ENCODE measurements at places on chromosomes 1 and 21. TPM values are rescaled to one million over a fixed set of nuclear protein-coding genes. Genes with fewer than 3 reads are reported as not detected.

GRCh38 chr1:110548381-110548780 lies 29.4 kb upstream of the KCNA10 start:
- no peak for DNase-seq

Gene EFNA1
- 0.59 TPM for total RNA-seq

DNA sequence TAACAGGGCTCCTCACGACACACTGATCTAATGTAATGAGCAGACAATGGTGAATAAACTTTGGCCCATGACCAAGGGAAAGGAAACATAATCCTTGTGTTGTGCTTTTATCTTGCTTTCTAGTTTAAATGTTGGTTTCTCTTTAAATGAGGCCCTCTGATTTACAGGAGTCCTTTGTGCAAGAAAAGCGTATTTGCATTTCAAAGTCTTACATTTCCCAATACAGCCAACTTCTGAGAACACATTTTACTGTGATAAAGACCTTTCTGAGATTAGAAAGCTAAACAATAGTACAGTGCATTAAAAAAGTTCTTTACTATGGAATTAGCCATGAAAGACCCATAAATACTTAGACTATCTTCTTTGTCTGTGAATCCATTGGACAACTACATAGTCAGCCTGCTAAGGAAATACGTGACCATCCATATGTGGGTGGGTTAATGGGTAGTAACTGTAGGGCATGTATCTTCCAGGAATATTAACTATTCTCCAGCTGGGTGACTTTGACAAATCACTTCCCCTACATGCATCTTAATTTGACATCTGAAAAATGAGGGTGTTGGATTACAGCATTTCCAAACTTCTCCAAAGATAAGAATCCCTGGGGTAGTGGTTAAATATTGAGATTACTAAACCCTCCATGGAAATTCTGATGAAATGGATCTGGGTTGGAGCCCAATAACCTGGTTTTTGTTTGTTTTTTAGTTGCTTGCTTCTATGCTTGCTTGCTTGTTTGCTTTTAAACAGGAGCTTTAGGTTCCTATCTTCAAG lies 50.3 kb upstream of the USP1 start:
- DNase-seq = no peak

DNA sequence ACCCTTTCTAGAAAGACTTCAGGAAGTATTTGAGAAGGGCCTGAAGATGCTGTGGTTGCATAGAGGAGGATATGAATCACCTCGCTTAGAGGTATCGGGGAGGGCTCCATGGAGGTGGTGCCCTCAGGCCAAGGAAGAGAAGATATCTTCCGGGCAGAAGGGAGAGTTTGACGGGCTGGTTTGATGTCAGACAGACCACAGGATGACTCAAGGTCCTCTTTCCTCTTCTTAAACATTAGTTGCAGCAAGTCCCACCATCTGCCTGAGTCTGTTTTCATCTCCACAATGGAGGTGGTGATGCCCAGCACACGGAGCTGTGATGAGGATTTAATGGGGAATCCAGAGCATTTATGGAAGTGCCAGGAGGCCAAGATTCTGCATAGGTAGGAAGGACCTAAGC lies 25.1 kb upstream of the RUNX3 start:
- DNase-seq = peak; percentile 98

Gene AGT
- total RNA-seq = not detected

Gene SLC5A9
- not detected for total RNA-seq

Gene NTPCR
- total RNA-seq = 18.1 TPM

- no peak for DNase-seq
These were observed 882.9 kb upstream of the B3GALT2 start for GRCh38 chr1:194069168-194069830.

GRCh38 chr1:22769932-22770331 lies 59.3 kb downstream of the EPHB2 start:
- DNase-seq = no peak

GRCh38 chr1:40818264-40818961 lies 34.8 kb downstream of the KCNQ4 start:
- DNase-seq = no peak

DNA sequence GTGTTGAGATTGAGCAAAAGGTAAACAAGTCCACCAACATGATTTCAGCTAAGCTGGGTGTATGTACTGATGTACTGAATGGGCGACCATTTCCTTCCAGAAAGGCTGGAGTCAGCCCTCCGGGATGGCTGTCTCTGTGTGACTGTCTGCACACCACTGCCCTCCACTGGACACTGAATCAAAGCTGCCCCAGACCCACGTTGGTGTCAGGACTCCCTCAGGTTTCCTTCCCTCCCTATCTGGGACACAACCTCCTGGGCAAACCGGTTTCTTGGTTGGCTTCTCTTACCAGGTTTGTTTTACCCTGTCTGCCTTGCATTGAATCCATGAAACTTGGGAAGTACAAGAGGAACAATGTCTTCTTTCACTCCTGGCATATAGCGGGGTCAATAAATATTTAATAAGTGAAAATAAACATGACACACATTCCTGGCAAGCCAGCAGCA lies 5.3 kb upstream of the SRP9 start:
- DNase-seq = peak; percentile 82

DNA sequence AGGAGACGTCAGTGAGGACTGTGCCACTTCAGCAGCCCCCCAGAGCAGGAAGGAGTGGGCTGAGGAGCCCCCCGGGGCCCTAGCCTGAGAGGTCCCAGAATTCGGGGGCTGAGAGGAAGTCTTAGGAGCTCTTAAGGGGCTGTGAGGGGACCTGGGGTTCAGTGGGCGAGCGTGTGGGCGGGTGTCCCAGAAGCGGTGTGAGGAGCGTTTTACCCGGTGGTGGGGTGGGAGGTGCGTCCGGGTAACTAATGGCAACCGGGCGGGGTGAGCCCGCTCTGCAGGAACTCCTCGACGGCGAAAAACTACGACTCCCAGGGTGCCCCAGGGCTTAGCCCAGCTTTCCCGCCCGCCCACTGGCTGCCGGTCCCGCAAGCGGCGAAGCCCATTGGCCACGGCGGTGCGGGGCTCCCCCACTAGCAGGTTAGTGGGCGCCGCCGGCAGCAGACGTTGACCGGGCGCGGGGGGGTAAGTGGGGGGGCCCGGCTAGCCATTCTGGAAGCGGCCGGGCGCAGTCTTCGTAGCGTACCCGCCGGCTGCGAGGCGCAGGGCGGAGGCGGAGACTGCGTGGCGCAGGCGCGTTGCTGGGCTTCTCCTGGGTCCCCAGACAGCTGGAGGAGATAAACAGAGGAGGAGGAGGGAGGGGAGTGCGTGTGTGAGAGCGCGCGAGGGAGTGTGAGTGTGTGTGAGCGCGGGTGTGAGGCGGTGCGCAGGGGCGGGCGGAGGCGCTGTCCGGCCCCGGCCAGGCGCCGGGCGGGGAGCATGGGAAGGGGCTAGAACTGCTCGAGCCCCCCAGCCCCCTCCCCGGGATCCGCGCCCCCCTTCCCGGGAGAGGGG lies at the start of gene WDTC1:
TSS of gene WDTC1 (plus strand) at position 584 of the 834 bp plus-strand sequence. CDS start 26,423 bp downstream, outside the sequence.
- peak; percentile 97 for DNase-seq

GRCh38 chr1:51735746-51736254 lies 118.9 kb downstream of the OSBPL9 start:
- DNase-seq = no peak

DNA sequence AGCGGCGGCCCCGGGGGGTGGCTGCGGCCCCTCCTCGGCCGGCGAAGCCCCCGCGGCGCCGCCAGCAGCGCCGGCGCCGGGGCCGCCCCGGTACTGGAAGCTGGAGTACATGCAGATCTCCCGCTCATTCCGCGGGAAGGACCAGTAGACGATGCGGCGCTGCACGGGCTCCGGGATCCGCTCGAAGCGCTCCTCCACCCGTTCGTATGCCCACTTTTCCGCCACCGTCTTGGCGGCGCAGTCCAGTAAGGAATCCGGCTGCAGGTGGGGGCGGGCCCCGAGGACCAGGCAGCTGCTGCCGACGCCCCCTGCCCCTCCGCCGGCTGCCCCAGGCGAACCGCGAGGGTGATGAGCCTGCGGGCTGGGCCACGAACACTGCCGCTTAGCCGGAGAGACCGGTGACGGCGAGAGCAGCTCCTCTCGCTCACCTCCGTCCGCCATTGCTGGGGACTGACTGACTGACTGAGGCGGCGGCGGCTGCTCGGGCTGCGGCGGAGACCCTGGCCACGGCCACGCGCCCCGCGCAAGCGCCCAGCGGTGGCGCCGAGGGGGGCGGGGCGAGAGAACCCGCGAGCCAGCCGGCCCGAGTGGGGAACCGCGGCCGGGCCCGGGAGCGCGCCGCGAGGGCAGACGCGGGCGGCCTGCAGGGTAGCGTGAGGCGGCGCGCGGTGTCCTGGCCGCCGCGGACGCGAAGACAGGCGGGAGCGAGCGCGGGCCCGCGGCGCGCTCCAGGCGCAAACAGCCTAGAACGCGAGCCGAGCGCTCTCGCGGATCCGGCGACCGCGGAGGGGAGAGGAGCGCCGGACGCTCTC lies at the start of gene ZSWIM5:
TSS of gene ZSWIM5 (minus strand) at position 696 of the 812 bp plus-strand sequence. CDS start at position 441, 255 bp downstream.
- DNase-seq = peak; percentile 37

Gene B3GALT2
- 0.96 TPM for total RNA-seq

DNA sequence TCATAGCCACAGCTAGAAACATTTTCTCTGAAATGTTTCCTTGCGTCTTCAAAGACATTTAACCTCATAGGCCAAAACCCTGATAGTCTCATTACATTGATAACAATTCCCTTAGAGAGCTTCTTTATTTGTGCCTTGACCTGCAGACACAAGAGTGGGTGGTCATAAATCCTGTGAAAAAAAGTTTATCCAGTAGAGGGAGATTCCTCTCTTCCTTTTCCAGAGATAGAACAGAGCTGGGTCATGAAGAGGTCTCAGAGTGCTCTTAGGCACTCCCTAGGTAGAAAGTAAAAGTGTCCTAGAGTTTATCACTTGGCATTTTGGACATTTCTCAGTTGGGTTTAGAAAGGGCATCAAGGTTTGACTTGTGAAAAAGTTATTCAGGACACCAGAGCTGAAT lies 426.1 kb downstream of the NUF2 start:
- DNase-seq = no peak

Gene MAN1C1
- total RNA-seq = 2.8 TPM

DNA sequence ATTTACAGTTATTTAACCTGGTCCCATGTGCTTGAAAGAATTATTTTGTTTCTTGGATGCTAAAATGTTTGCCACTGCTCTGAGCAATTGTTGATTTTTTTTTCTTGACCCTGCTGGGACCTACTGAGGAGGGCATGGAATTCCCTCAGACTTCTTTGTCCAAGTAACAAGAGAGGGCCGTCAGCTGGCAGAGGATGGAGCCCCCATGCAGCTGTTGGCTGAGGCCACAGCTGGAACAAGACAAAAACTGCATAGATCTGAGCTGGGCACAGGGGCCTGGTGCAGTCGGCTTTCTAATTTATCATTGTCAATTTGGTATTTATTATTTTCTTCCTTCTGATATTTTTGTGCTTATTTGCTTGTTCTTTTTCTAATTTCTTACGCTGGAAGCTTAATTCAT lies 39.6 kb upstream of the ABCG1 start:
- no peak for DNase-seq

Gene CD1D
- total RNA-seq = 0.36 TPM

DNA sequence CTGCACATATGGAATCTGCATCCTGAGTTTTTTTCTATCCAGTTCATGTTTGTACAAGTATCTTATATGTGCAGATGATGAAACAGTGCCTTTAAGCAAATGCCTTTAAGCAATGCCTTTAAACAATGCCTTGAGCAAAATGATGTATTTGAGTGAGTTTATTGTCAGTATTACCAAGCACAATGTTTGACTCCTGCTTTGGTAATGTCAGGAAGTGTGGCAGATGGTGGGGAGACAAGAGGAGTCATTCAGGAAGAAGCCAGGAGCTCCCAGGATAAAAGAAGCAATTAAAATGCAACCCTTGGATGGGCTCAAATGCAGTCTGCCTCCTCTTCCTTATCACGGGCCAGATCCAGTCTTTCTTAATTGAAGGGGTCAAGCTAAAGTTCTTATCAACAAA lies 108.7 kb upstream of the KCNJ15 start:
- no peak for DNase-seq

Gene HSD3B2
- total RNA-seq = not detected

DNA sequence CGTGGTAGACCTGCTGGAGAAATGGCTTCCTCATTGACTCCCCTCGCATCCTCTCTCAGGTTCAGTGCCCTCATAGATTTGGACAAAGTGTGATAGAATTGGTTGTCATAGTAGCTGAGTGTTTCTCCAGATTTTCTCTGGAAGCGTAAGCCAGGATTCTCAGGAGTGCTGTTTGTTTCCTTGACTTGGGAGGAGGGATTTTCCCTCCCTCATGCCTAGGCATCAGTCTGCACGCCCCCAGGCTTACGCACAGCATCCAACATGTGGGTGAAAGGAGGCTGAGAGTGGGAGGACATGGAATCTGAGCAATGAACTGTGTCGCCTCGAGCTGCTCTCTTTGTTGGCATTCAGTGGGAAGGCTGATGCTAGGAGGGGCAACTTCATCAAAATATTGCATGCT lies 503.5 kb downstream of the LTN1 start:
- no peak for DNase-seq

Gene PSMB2
- total RNA-seq = 58.2 TPM

Gene NOTCH2
- total RNA-seq = 66.0 TPM

Gene PLXNA2
- total RNA-seq = 7.0 TPM

Gene UBL4B
- not detected for total RNA-seq

Gene CA6
- total RNA-seq = not detected

- no peak for DNase-seq
These were observed 5.0 kb downstream of the MTR start for GRCh38 chr1:236800002-236800620.

Gene CTSS
- total RNA-seq = 39.2 TPM

Gene OPRD1
- 0.96 TPM for total RNA-seq

DNA sequence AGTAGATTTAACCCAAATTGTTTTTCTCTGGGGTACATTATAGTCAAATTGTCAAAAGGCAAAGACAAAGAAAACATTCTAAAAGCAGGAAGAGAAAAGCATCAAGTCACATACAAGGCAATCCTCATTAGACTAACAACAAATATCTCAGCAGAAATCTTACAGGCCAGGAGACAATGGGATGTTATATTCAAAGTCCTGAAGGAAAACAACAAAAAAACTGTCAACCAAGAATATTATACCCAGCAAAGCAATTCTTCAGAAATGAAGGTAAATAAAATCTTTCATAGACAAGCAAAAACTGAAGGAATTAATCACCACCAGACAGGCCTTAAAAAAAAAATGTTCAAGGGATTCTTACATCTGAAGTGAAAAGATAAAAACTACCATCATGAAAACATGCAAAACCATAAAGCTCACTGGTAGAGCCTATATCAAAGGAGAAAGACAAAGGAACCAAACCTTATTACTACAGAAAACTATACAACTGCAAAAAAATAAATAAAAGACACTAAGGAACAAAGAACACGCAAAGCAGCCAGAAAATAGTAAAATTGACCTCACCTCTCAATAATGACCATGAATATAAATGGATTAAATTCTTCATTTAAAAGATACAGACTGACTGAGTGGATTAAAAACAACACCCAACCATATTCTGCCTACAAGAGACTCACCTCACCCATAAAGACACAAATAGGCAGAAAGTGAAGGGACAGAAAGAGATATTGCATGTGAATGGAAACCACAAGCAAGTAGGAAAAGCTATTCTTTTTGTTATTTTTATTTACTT lies 113.8 kb upstream of the ZC3H11B start:
- DNase-seq = no peak

Gene MMEL1
- total RNA-seq = 2.8 TPM

DNA sequence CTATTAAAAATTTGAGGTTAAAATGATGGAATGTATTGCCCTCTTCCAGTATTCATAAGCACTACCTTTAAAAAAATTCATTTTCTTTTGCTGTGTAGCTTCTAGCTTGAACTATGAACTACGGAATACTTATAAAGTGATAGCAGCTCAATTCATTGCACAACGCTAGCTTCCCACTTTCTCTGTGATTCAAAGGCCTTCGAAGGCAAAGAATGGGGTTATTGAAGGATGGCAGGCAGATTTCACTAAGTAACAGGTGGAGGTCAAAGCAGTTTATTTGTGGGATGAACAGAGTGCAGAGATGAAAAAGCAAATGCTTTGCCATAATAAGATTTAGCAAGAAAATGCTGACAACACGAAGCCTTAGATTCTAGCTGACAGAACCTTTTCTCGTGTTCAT lies 290.6 kb downstream of the NFIA start:
- no peak for DNase-seq

Gene BGLAP
- total RNA-seq = 17.7 TPM
